Stimulated activated naive CD4-positive, alpha-beta T cell treated with Interleukin-2 at 50 U/mL for 16 hours (primary cell): ENCODE measurements at places on chromosomes 6 and 20.
A peak's percentile ranks its signal among the peaks of the same experiment; 100 is the strongest.

DNA sequence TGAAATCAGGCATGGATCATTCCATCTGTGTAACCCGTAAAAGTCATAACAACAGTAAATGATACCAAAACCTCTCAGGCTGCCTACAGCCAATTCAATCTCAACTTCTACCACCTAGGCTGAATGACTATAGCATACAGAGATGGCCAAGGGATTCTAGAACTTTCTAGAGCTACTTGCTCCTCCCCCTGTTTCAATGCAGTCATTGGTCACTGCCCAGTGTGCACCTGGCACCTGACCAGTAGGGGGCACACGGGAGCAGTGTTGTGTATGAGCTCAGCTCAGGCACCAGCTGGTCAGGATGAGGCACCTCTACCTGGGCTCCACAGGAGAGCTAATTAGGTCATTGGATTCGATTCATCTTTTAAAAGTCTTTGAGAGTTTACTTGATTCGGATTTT lies 86.2 kb downstream of the PLEKHG1 start:
- peak; percentile 10 for DNase-seq

DNA sequence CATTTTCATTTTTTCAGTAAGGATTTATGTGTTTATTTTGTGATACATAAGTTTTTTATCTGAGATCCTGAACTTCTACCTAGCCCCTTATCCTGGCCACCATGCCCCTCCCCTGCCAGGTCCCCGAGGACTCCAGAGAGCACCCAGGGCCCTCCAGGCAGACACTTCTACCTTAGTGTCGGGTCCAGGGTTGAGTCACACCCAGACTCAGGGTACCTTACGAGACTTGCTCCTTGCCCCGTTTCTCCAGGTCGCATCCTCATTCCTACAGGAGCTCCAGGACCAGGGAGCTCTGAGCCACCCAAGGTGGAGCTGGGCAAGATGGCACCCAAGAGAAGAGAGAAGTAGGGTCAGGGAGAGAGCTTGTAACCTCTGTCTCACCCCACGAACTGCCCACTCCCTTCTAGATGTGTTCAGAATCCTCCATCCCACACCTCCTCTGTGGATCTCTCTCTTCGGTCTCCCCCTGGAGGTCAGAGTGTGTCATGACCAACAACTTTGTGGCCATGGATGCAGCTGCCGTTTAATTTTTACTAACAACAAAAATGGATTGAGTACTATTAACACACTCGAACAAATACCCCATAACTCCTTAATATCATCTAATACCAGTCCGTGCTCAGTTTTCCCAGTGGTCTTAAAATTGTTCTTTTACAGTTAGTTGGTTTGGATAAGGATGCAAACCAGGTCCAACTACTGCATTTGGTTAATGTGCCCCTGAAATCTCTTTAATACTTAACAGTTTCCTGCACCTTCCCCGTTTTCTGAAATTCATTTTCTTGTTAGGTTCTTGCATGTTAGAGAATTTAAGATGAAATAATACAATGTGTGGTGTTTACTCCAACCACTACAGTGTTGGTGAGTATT lies 130.6 kb upstream of the INSM1 start:
- DNase-seq: peak; percentile 2

DNA sequence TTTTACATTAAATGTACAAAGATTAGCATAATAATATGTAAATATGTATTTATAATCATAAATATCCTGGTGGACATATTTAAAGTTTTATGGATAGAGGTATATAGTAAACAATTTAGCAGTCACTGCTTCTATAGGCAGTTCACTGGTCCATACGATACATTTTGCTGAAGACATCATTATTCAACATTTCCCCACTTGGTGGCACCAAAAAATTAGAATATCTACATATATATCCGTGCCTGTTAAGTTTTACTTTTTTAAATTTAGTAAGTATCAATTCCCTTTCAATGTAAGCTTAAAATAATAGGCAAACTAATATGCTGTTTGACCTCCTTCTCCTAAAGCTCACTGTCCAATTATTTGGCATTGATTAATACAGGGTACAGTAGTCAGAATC lies 64.2 kb downstream of the LMBRD1 start:
- DNase-seq: no peak

DNA sequence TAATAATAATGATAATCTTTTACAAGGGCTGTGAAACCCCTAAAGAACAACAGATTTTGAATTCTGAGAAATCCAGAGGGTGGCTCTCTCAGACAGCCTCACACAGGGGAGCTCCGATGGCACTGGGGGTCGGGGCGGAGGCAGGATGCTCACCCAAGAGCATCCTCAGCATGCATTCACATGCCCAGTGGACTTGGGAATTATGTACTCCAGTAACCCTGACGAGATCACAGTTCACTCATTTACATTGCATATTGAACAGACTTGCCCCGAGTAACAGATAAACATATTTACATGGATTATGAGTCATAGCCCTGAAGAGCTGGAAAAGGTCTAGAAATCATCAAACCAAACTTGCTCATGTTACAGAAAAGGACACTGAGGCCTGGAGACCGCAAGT lies 482.7 kb upstream of the JARID2 start:
- DNase-seq: no peak

DNA sequence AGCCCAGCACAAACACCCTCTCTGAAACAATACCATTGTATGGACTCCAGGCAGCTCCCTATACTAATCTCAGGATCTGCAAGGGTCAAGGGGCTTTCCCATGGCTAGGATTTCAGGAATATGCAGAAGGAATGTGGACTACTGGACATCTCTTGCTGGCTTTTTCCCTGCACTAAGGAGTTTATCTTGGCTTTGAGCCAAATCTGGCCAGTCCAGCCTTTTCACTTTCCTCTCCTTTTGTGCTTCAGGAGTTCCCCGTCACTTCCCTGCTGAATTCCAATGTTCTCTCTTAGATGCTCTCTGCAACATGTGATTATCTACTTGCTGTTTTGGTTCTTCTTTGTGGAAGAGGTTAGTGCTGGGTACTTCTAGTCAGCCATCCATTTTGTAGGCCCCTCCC lies 568.2 kb downstream of the HDGFL1 start:
- no peak for DNase-seq

DNA sequence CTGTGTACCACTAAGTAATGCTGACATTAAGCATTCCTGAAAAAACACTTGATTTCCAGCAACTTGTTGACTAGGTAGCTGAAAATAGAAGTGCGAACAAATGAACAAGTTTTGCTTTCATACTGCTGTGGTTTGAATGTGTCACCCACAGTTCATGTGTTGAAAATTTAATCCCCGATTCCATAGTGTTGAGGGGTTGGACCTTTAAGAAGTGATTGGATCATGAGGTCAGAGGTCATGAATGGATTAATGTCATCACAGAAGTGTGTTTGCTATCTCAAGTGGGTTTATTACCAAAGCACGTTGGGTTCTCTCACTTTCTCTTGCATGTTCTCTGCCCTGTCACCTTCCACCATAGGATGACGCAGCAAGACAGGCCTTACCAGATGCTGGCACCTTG lies 568.5 kb downstream of the UTRN start:
- no peak for DNase-seq

GRCh38 chr6:90502866-90503407 lies 83.9 kb downstream of the MAP3K7 start:
- DNase-seq: no peak

GRCh38 chr6:113909224-113909856 lies 52.2 kb downstream of the MARCKS start:
- no peak for DNase-seq
